Ureter (tissue), 1 donor: ENCODE measurements at places on chromosomes 4 and X.

- DNase-seq: no peak
Observed at GRCh38 chrX:44428989-44429627, 85.6 kb upstream of the EFHC2 start.

DNA sequence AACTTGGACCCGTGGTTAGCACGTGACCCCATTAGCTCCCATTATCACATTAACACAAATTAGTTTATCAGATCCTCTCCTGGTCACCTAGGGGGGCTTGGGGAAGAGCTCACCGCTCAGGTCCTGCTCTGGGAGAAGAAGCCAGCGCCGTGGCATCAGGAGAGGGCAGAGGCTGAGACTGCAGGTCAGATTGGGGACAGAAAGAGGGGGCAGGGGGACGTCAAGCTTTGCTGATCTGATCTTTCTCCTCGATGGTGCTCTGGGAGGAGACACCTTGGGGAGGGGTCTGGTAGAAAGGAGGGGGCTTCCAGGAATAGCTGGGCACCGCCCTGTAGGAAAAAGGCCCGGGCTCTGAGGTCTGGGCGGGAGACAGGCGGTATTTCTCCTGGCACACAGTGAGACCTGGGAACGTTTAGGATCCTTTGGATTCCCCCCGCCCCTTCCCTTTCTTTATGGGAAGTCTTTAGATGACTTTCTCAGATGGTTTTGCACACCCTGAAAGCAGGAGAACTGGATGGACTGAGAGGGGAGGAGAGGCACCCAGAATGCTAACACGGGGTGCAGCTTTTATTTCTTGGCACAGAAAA, 9.1 kb upstream of the ELF4 start:
- no peak for DNase-seq

DNA sequence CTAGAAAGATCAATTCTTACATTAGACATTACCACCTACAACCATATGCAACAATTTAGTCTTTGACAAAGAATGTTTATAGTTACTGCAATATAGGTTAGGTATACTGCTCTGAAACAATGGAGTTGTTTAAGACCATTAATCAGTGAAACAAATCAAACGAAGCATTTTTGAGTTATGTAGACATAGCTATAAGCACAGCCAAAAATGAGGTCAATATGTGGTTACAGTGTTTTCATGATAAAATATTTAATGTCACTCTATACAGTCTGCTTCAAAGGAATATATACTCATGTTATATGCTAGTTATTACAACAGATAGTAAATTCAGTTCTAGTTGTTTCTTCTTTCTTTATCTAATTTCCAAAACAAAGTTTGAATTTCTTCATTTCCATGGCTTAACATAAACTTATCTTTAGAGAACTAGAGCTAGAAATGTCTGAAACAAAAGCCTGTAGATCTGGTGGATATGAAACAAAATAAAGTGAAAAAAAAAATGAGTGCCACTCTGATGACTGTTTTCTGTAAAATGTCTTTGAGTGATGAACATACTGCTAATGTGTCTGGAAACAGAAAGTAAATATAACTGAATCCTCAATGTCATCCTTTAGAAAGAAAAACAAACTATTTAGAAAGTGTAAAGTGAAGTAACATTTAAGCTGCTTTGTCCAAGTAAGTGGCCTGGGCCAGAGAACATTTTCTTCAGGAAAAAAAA, 809.0 kb downstream of the FAT4 start:
- no peak for DNase-seq

DNA sequence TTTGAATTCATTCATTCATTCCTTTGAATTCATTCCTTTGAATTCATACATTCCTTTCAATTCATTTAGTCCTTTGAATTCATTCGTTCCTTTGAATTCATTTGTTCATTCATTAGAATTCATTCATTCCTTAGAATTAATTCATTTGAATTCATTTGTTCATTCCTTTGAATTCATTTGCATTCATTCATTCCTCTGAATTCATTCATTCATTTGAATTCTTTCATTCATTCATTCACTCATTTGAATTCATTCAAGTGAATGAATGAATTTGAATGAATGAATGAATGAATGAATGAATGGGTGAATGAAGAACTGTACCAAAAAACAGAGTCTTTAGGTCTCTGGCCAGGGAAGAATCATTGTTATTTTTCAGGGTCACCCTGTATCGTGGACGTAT, 216.6 kb downstream of the DHRSX start:
- no peak for DNase-seq

- no peak for DNase-seq
Observed at GRCh38 chr4:152074573-152074972, 313.8 kb upstream of the GATB start.

DNA sequence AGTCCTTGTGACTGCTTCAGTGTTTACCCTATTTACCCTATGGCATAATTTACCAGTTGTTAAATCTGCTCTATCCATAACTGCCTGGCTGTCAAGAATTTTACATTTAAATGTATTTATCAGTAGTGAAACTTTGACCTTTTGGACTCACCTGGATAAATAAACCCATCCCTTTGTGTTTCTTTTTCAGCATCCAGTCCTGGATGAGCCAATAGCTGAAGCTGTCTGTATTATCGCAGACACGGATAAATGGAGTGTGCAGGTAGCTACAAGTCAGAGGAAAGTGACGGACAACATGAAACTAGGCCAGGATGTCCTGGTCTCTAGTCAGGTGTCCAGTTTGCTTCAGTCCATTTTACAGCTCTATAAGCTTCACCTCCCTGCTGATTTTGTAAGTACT, 122.4 kb downstream of the FNIP2 start:
- no peak for DNase-seq

DNA sequence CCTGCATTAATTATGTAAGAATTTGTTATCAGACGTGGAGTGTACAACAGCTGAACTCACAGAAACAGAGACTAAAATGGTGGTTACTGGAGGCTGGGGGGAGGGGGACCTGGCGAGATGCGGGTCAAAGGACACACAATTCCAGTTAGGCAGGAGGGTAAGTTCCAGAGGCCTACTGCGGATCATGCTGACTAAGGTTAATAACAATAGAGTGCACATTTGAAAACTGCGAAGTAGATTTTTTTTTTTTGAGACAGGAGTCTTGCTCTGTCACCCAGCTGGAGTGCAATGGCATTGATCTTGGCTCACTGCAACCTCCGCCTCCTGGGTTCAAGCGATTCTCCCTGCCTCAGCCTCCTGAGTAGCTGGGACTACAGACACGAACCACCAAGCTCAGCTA, 7.6 kb downstream of the AGA start:
- DNase-seq: no peak

GRCh38 chr4:37757761-37758160, 68.7 kb upstream of the PGM2 start:
- no peak for DNase-seq

GRCh38 chr4:77582711-77583110, 22.9 kb upstream of the CXCL13 start:
- no peak for DNase-seq

DNA sequence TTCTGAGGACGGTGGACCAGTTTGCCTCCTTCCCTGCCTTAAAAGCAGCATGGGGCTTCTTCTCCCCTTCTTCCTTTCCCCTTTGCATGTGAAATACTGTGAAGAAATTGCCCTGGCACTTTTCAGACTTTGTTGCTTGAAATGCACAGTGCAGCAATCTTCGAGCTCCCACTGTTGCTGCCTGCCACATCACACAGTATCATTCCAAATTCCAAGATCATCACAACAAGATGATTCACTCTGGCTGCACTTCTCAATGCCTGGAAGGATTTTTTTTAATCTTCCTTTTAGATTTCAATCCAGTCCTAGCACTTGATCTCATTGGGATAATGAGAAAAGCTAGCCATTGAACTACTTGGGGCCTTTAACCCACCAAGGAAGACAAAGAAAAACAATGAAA, 255.3 kb downstream of the RAPGEF2 start:
- DNase-seq: no peak

DNA sequence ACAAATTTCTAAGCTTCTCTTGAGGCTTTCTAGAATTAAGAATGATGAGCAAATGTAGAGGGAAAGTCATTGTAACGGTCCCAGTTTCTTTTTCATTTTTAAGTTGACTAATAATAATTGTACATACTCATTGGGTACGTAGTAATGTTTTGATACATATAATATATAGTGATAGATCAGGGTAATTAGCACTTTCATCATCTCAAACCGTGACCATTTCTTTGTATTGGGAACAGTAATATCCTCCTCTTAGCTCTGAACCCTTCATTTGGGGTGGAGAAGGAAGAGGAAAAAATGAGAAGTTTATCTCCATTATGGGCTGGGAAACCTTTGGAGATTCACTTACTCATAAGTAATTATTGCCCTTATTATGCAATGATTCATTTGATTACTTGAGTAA, 39.0 kb upstream of the GBA3 start:
- DNase-seq: no peak

- DNase-seq: no peak
Observed at GRCh38 chr4:14920237-14920636, 82.0 kb upstream of the CPEB2 start.

- DNase-seq: no peak
Observed at GRCh38 chrX:143058120-143058519, 32.4 kb downstream of the SPANXN4 start.

- DNase-seq: no peak
Observed at GRCh38 chrX:119537487-119537886, 27.7 kb downstream of the STEEP1 start.

- DNase-seq: no peak
Observed at GRCh38 chr4:86036736-86037135, 323.1 kb downstream of the MAPK10 start.

DNA sequence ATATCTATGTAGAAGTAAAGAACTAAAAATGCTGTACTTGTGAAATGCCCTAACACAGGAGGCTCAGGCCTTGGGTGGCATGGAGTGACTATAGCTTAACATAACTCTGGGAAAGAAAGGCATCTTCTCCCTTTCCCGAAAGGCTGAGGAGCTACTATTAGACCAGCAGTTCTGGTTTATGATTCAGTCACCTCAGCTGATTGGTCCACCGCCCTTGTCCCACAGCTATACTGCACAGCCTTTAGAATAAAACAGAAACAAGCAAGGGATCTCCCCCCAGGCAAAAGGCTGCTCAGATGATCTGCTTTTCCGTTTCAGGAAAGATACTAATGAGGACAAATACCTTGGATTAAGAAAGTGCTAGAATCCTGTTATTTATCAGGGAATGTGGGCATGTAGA, 171.3 kb downstream of the SNCA start:
- no peak for DNase-seq

DNA sequence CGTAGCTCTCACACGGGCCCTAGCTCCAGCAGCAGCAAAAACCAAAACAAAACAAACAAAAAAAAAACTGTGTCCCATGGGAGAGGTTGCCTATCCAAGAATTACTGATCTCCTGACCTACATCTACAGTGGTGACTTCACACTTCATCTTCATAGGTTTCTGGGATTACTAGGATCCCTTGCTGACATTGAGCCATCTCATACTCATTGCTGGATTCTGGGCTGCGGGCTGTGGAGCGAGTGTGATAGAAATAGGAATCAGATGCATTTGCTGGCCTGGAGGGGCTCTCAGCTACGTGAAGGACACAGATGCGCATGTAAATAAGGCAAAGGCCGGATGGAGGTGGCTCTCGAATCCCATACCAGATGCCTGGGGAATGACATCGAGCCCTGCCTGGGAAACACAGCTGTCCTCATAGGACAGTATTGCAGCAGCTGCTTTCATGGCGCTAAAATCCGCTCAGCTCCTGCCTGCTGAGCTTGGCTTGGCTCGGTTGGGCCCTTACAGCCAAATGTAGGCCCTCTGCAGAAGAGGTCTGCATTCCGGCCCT, 41.7 kb downstream of the CNGA2 start:
- DNase-seq: no peak

- DNase-seq: no peak
Observed at GRCh38 chr4:20395160-20395773, 143.6 kb downstream of the SLIT2 start.

- no peak for DNase-seq
Observed at GRCh38 chr4:15964159-15964558, 1.2 kb upstream of the FGFBP2 start.

- DNase-seq: no peak
Observed at GRCh38 chr4:84578540-84579402, 4.2 kb upstream of the CDS1 start.
